HS-27A (cell line): ENCODE measurements at places on chromosomes 5 and 9.

DNA sequence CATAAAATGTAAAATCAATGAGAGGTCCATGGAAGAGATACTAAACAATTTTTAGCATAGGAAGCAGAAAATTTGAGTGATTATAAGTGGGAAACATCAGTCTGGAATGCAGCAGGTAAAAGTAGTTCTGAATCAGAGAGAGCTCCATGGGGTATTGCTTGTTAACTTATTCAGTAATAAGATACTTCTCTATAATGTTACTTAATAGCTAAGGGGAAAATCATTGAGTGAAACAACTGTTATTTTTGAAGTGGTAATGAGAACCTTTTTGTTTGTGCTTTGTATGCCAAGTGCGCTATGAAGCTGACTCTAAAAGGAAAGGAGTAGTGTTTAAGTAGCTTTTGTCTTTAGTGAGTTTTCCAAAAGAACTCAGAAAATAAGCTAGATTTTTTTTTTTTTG lies 95.2 kb downstream of the ERBIN start:
- DNase-seq: no peak

DNA sequence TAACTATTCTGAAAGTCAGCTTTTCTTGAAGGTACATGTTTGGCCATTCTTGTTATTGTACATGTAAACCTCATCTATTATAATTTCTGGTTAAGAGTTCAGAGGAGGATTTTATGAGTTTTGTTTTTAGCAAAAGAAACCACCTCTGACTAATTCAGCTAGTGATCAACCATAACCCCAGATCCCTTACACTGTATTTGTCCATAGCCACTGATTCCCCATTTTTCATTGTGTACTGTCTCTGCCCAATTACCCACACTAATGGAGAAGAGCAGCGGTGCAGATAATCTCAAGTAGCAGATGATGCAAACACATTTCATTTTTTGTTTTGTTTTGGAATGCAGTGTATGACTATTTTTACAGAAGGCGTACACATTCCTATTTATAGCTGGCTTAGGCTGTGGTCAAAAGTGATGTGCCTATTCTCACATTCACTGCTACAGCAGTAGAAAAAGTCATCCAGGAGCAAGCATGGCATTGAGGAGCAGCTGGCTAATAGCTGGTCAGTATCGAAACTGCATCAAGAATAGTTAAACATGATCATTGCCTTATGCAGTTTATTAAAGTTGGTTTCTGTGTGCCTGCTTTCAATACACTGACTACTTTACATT lies 988.3 kb downstream of the DTWD2 start:
- no peak for DNase-seq

GRCh38 chr9:84750152-84750865 lies 80.8 kb downstream of the NTRK2 start:
- no peak for DNase-seq

DNA sequence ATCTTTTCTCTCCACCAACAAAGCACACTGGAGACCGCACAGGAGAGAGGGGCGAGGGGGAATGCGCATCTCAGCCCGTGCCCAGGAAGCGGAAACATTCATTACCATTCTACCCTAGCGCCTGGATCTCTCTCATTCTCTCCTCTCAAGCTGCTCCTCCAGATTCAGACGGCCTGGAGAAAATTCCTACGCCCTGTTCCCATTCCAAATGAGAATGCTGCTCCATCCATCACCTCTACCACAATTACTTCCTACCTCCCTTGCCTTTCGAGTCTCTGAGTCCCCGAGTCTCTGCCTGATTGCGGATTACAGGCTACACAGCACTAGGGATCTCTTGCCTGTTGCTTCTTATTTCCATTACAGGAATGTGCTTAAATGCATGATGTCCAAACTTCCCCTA lies 6.7 kb downstream of the DDX31 start:
- DNase-seq: no peak

DNA sequence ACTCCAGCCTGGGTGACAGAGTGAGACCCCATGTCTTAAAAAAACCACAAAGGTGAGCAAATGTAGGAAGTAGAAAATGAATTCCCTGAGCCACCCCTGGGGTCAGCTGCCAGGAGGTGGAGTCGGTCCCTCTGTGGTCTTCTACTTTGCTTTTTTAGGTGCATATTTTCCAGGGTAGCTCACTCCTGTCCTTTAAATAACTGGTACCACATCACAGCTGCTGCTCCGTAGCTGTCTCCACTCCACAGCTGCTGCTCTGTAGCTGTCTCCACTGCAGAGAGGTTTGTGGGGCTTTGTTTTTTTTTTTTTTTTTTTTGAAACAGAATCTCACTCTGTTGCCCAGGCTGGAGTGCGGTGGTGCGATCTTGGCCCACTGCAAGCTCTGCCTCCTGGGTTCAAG lies 8.9 kb downstream of the WDR5 start:
- DNase-seq: no peak

GRCh38 chr9:98064623-98065392 lies 8.3 kb downstream of the NANS start:
- DNase-seq: no peak

- DNase-seq: no peak
Measured at GRCh38 chr9:36288070-36288469, 29.8 kb upstream of the GNE start.
